ENCODE measurements at places on chromosomes 7 and 10.

DNA sequence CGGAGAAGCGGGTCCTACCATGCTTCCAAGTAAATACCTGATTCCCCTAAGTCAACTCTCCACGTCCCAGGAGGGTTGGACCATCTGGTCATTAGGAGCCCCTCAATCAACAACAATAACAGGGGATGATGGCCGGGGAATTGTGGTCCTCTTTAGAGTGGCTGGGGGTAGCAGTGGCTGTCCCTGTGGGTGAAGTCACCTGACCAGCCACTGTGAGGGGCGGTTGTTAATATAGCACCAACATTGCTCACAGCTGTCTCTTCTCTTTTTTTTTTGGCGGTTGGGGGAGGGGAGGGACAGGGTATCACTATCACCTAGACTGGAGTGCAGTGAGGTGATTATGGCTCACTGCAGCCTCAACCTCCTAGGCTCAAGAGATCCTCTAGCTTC, 67.9 kb downstream of the SPDYE5 start:
- DNase-seq, result no peak

DNA sequence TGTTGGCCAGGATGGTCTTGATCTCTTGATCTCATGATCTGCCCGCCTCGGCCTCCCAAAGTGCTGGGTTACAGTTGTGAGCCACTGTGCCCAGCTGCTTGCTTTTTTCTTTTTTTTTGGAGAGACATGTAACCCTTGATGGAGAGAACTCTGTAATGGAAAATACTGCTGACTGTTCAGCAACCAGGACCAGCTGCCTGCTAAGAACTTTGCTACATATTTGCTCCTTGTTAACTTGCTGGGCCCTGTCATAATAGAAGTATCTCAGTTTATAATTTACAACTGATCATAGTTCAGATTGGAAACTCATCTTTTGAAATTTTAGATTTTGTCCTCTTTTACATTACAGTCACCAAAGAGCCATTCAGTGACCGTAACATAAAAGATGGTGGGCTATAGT, 34.9 kb downstream of the TASOR2 start:
- no peak for DNase-seq

DNA sequence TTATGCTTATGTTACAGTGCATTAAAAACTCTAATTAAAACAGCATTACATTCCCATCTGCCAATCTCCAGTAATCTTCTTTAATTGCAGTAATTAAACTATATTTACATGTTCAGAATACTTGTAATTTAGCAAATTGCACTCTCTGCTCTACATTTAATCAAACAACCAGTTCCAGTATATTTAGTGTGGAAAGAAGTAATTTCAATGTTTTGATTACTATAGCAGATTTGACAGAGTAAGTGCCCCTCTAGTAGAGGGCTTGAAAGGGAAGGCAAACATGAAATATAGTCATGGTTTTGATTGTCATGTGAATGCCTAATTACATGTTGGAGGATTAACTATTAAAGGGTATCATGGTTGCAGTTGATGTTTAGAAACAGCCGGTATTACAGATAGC, 739.7 kb downstream of the AUTS2 start:
- DNase-seq, result no peak

DNA sequence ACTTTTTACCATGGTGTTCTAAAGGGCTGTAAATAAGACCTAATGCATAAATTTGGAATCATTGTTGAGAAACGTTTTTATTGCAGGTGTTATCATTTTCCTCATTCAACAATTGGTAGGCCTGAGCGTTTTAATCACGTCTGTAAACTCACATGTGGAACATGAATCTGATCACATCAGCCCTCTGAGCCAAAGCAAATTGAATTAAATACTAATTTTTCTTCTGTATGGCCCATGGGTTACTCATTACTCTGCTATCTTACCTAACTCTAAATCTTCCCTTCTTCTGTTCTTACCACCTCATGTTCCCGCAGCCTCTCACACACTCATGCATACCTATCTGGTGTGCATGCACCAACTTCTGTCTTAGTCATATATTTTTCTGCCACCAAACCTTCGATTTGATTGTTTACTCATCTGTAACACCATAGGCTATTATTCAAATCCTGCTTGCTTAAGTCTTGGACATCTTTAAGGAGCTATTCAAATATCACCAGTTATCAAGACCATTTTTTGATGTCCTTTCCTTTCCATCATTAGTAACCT, 82.3 kb downstream of the NXPH1 start:
- no peak for DNase-seq

DNA sequence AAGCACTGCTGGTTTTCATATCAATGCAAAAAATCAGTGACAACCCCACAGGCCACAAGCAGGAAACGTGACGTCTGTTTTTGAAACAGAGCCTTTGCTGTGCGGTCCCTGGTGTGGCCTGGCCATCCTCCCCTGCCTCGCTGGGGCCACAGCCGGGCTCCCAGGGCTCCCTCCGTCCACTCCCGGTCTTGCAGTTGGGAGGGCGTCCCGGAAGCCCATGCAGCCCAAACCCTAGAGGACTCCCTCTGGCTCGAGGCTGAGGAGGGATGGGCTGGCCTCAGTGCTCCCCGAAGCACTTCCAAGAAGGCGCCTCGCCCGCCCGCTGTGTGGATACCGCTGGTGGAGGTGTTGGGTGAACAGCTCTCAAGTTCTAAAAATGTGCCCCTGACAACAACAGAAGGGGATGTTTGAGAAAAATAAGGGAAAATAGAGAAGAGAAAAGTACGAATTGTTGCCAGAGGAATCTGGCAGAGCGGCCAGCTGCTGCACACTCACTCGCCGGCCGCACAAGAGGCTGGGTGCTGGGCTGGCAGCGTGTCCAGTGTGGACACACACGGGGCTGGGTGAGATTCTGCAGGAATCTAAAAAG, 73.5 kb downstream of the ZRANB1 start:
- DNase-seq, result no peak

DNA sequence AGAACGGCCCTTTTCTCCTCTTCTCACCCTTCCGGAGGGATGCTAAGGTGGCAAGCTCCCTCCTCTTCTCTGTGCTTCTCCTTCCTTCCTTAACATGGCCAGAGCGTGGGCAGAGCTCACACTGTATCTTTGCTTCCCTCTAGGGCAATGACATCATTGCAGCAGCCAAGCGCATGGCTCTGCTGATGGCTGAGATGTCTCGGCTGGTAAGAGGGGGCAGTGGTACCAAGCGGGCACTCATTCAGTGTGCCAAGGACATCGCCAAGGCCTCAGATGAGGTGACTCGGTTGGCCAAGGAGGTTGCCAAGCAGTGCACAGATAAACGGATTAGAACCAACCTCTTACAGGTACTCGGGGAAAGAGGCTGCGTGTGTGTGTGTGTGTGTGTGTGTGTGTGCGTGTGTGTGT, 36.6 kb downstream of the AP3M1 start:
- DNase-seq, result no peak

- no peak for DNase-seq
These were observed 54.0 kb downstream of the OAT start for GRCh38 chr10:124364674-124365073.

DNA sequence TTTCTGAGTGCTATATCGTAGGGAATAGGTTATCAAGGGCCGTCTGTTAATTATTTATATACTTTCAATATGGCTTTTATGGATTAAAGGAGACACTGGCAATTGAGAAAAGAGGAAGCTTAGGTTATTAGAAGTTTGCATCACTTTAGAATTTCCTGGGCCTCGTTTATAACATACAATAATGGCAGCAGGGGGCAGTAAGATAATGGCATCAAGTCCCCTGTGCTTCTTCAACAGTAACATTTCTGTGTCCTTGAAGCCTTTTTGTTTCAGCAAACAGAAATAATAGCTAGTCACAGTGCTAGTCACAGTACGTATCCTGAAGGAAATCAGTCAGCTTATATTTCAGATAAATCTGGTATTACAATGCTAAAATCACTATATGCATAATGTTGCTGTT, 41.9 kb downstream of the SPAM1 start:
- DNase-seq, result no peak

GRCh38 chr7:69597278-69598076, 798 bp upstream of the AUTS2 start:
- no peak for DNase-seq

DNA sequence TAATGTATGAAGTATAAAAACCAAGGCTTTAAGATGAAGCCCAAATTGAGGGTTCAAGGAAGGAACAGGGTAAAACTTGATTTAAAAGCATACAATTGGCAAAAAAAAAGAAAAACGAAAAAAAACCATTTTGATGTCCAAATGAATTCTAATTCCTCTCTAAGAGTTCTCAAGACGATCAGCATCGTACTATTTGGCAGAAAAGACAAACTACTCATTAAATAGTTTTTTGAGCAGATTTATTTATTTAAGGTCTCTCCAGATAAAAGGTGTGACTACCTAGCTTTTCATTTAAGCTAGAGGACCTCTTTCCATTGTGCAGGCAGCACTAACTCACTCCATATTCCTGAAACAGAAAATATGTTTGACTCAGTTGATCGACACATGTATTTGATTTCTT, 245.0 kb downstream of the KIAA1217 start:
- no peak for DNase-seq

DNA sequence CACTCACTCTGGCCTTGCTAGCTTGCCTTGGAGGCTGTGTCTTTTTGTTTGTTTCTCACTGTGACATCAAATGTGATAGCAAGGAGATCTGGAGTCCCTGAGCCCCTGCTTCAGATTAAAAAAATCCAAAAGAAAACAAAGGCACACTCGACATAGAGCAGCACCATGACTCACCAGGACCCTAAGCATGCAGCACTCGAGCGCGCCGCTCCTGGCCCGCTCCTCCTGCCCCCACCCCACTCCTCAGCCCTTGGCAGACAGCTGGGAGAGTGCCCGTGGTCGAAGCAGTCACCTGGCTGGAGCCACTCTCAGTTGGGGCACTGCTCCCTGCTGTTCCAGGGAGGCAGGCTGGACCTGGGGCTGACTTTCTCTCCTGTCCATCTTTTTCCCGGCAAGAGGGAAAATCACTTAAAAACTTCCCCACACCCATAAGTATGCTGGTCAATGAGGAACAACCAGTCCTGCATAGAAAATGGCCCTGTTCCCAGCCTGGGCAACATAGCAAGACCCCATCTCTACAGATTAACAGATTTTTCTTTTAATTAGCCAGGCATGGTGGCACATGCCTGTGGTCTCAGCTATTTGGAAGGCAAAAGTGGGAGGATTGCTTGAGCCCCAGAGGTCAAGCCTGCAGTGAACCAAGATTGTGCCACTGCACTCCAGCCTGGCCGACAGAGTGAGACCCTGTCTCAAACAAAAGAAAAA, 128.4 kb downstream of the PAXIP1 start:
- no peak for DNase-seq

DNA sequence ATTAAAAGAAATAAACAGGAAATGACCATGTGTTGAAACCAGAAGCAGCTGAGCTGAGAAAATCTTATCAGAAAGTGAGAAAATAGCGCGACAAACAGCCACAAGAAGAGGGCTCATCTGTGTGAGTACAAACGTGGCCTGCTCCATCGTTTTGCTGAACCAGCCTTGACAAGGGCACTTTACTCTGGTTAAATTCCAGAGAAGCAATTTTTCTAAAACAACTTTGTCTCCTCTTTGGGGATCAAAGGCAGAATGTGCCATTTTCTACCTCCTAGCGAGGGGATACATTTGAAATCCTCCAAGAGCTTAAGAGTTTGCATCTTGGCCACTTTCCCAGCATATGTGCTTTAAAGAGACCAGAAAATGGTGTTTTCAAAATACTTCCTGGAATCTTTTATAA, 51.3 kb upstream of the VIPR2 start:
- no peak for DNase-seq

DNA sequence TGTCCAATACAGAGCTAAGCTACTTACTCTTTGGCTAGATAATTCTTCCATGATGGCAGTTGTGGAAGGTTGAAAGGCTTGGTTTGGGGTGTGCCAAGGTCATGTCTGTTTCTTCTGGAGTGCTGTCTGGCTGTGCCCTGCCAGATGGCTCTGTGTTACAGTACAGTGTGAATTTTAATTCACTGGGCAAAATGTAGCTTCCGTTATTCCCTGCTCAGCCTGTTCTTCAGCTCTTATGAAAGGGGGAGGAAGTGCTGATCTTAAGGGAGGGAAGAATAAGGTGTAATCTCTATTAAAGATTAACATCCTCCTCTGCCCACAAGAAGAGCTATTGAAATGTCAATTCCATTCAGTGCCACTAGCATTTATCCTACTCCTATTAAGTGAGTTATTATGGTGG, 52.2 kb downstream of the SND1 start:
- no peak for DNase-seq

GRCh38 chr7:40311307-40311706, 176.5 kb downstream of the SUGCT start:
- DNase-seq, result no peak

DNA sequence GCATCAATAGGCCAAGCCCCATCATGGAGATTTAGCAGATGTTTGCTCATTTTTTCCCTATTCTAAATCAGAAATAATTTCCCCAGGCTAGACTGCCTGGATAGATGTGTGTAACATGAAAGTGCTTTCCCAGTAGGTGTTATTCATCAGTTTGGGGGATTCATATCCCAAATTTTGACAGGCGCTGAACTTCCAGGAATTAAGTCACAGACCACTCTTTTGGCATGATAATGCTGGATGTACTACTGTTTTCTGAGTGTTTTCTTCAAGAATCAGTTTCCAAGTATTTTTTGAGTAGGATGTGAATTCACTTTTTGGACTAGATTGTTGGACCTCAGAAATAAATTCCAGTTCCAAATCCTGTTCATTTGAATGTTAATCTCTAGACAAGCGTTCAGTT, 637.4 kb downstream of the REEP3 start:
- no peak for DNase-seq

- DNase-seq, result no peak
These were observed 153.7 kb upstream of the NPVF start for GRCh38 chr7:25381818-25382589.

GRCh38 chr10:43126759-43127424, 11.4 kb upstream of the CSGALNACT2 start:
- no peak for DNase-seq

GRCh38 chr10:115093776-115094408, 727 bp downstream of the ATRNL1 start:
- no peak for DNase-seq

DNA sequence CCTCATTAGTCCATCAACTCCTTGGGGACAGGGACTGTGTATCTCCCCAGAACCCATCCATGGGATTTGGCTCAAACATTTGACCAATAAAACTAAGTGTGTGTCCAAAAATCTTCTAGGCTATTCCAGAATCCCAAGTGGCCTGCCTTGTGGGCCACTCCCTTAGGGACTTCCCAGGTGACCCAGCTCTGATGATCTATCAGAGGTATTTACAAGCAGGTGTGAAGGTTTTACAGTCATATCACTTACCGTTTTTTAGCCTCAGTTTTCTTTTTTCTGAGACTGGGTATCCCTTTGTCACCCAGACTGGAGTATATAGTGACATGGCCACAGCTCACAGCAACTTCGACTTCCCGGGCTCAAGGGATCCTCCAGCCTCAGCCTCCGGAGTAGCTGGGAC, 64.4 kb downstream of the PIP4K2A start:
- no peak for DNase-seq

- no peak for DNase-seq
These were observed 21.5 kb downstream of the RBM33 start for GRCh38 chr7:155665957-155666287.

- DNase-seq, result no peak
These were observed 120.1 kb upstream of the GNAI1 start for GRCh38 chr7:80014511-80014910.

GRCh38 chr7:38465956-38466355, 165.2 kb downstream of the AMPH start:
- DNase-seq, result no peak

All from stimulated activated CD4-positive, alpha-beta T cell treated with anti-CD3 and anti-CD28 coated beads, Interleukin-1b, Interleukin-23, amount 100 ng/mL, for 24 hours (primary cell).